ENCODE measurements at places on chromosomes 12 and 14. TPM values are rescaled to one million over a fixed set of nuclear protein-coding genes. Genes with fewer than 3 reads are reported as not detected.
A peak's percentile ranks its signal among the peaks of the same experiment; 100 is the strongest.

Gene RAD9B
- total RNA-seq, result 0.53 TPM

Gene KRT6C
- total RNA-seq, result not detected

Gene VWF
- total RNA-seq, result 0.23 TPM

Gene SDR9C7
- 0.17 TPM for total RNA-seq

Gene RD3L
- total RNA-seq, result not detected

Gene LAG3
- total RNA-seq, result 2.0 TPM

DNA sequence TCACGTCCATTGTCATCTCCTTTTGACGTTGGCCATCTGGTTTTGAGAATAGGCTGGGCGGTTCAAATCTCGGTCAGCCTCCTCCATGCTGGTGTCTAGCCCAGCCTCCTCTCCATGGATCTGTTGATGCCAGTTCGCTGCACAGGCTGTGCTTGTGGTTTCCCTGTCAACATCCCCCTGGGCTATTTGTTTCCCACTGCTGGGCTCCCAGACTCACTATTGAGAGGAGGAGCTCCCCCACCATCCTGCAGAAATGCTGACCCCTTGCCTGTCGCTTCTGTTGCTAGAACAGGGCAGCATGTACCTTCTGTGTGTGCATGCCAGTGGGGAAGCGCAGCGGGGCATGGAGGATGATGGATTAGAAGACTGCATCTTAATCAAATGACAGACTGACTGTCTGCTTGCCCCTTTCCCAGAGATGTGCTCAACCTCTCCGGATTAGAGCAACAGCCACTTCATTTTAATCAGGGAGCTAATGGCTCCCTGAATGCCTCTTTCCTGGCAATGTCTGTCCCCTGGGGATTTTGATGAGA lies 170.5 kb downstream of the TSPAN9 start:
- no peak for DNase-seq
- H3K27ac ChIP-seq, result no peak overlapping the region
- no peaks in the 10 kb centered on the region for H3K4me1 ChIP-seq

DNA sequence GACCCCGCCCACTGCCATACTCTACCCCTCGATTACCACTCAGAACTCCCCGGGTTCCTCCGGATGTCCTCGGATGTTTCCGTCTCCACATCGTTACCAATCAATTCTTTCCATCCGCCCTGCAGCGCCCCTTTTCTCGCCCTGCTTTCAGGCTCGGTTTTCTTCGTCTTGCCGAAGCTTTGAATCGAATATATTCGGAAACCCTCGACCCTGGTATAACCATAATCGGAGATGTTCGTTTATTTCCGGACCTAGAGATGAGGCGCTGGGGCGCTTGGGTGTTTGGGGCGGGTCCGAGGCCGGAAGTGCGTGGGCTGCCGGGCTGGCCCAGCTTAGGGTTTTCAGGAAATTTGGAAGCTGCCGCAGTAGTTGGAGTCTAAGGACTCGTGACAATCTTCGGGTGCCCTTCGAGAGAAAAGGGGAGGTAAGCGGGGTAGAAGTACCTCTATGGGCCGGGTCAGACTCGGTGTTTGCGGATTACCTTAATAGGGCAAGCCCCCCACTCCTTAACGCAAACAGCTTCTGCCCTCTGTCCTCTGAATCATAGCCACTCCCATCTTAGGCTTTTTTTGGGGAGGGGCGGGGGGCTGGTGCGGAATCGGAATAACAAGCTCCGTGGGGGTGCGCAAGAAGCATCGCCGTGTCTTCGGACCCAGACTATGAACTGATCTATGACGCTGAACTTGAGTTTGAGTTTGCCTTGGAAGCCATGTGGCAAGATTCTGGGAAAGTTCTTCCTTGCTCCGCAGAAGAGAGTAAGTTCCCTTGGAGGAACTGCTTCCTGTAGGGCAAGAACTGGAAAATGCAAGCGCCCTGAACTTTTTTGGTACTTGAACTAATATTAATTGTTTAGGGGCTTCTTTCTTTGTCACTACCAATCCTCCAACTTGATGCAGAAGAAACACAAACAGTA lies at the start of gene C14orf119:
Gene C14orf119, plus strand, starts transcription at position 310 of the 913 bp plus-strand sequence. CDS start 2,154 bp downstream, outside the sequence.
- no peaks in the 10 kb centered on the region for H3K27me3 ChIP-seq
- peak within 1 kb of the TSS; percentile 99 for H3K27ac ChIP-seq
- H3K4me1 ChIP-seq, result peaks cover 17% of the 10 kb centered on the region
- H3K4me3 ChIP-seq, result peak within 1 kb of the TSS; percentile 93

DNA sequence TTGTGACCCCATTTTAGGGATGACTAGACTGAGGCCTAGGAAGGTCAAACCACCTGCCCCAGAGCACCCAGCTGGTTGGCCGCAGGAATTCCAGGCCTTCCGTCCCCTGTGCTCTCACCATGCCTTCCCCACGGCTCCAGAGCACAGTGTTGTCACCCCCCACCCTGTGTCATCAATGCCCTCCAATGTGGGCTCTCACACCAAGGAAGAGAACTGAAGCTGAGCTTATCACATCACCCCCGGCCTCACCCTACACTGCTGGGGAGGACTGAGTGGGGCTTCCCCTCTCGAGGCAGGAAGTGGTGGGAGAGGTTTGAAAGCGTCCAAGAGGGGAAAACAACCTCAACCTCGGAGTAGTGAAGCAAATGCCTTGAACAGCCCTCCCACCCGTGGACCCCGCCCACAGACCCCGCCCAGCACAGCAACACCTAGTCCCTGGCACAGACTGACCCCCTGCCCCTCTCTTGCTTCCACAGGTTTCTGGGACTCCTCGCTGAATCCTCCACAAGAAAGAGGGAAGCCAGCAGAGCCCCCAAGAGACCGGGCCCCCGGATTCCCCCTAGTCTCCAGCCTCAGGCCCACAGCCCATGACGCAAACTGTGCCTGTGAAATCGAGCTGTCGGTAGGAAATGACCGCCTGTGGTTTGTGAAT lies 97.2 kb downstream of the LGMN start:
- no peak overlapping the region for H3K27ac ChIP-seq
- H3K4me3 ChIP-seq, result no peak overlapping the region
- peaks cover 15% of the 10 kb centered on the region for H3K4me1 ChIP-seq
- no peak for DNase-seq
- H3K36me3 ChIP-seq, result no peaks in the 10 kb centered on the region

DNA sequence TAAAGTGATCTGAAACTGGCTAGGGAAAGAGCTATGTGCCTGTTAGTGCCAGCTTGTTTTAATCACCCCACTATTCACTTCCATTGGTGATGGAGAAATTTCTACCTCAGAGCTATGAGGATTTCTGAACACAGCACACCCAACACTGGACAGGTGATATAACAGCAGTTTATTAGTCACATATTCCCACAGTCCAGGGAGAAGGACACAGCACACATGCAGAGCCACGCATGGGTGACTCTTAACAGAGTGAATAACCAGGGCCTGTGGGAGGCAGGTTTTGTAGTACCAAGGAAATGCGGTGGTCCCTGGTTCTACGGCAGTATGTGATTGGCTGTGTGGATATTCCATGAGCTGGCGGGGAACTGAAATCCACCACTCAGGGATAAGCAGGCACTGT lies 455.1 kb downstream of the BTG1 start:
- H3K27me3 ChIP-seq, result no peaks in the 10 kb centered on the region

DNA sequence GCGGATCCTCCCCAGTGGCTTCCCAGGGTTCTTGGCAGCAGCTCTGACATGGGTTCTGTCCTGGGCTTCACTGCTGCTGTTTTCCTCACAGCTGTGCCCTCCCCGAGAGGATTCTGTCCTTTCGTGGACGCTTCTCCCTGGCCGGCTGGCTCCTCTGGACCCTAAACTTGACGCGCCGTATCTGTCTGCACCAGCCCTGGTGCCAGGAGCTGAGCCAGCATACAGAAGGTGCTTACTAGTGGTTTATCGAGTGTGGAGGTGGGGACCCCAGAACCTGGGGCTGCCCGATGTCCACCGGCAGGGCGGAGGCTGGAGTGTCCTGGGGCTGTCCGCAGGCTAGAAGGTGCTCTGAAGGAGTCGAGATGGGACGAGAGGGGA lies 17.2 kb downstream of the FBRSL1 start:
- DNase-seq, result no peak
- no peaks in the 10 kb centered on the region for H3K27me3 ChIP-seq
- H3K27ac ChIP-seq, result no peak overlapping the region

DNA sequence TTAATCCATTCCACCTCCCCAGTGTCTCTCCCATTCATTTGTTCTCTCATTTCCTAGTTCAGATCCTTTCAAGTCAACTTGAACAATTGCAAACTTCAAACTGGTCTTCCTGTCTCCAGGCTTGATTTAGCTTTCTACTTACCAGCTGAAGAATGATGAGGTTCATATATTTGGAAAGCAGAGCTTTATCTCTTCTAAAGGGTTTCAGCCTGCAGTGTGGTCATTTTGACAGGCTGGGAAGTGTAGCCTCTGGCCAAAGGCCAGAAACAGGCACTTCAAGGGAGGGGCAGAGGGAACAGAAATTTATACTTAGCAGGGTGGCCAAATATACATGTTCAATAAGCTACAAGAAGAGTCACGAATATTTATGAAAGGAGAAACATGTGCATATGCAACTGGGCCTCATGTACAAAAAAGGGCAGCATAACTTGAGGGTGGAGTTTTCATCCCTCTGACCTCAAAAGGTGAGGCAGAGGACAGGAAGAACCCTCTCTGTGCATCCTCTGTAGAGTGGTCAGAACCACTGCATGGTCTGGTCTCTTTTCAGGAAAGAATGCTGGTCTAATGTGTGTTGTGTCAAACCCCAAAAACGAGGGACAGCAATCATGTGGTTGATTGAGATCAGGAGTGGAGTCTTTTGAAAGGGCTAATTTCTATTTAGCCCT lies 34.0 kb upstream of the HECTD1 start:
- H3K27ac ChIP-seq, result no peak overlapping the region
- no peaks in the 10 kb centered on the region for H3K4me1 ChIP-seq
- H3K36me3 ChIP-seq, result no peaks in the 10 kb centered on the region
- no peak for DNase-seq
- no peaks in the 10 kb centered on the region for H3K27me3 ChIP-seq
- H3K4me3 ChIP-seq, result no peak overlapping the region

DNA sequence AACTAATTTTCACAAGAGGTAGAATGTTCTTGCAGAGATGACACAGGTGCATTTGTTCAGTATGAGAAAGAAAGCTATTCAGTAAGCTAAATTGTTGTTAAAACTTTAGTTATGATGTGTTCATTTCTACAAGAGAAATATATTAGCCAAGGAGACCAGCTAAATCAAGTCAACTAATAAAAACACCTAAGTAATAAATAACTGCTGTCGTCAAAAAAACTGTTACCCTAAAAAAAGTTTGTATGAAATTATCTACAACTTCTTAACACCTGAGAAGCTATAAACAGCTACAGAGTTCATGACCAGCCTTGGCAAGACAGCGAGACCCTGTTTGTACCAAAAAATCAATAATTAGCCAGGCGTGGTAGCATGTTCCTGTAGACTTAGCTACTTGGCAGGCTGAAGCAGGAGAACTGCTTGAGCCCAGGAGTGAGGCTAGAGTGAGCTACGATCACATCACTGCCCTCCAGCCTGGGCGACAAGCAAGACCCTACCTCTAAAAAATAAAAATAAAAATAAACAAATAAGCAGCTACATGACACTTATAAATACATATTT lies 67.6 kb upstream of the AP4S1 start:
- H3K36me3 ChIP-seq, result peaks cover 10% of the 10 kb centered on the region
- H3K27ac ChIP-seq, result no peak overlapping the region
- no peak overlapping the region for H3K4me3 ChIP-seq
- no peak for DNase-seq
- no peaks in the 10 kb centered on the region for H3K4me1 ChIP-seq

- peak; percentile 91 for DNase-seq
- no peaks in the 10 kb centered on the region for H3K36me3 ChIP-seq
- no peaks in the 10 kb centered on the region for H3K27me3 ChIP-seq
- peak overlapping the region; percentile 82 for H3K27ac ChIP-seq
Measured at GRCh38 chr12:91778938-91779400, 366.7 kb downstream of the BTG1 start.

GRCh38 chr14:49853572-49854375 lies 1.2 kb upstream of the NEMF start:
- peaks cover 15% of the 10 kb centered on the region for H3K36me3 ChIP-seq
- DNase-seq, result peak; percentile 64
- no peak overlapping the region for H3K27ac ChIP-seq
- no peaks in the 10 kb centered on the region for H3K27me3 ChIP-seq
- H3K4me3 ChIP-seq, result peak overlapping the region; percentile 14

DNA sequence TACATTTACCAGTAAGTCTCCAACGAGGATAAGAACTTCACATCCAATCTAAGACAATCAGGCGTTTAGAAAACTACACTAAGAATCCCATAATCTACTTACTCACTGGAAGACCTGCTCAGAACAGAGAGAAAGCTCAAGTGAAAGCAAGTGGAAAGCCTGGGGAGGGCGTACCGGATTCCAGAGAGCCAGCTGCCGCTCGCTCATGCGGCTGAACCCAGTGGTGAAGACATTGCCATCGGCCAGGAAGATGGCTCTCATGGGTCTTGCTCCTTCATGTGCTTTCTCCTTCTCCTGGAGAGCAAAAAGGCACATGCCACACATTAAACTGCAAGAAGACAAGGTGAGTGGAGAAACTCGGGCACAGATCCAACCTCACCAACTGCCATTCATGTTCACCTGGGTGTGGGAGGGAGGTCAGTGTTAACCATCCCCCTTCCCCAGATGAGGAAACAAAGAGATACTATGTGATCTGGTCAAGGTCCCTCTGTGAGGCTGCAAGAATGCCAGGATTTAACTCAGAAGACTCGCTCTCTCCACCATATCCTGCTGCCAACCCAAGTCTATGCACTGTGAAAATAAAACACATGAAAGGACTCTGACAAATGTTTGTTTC lies 23.5 kb upstream of the SELPLG start:
- peaks cover 10% of the 10 kb centered on the region for H3K4me1 ChIP-seq
- H3K27ac ChIP-seq, result no peak overlapping the region
- no peak overlapping the region for H3K4me3 ChIP-seq
- no peak for DNase-seq

GRCh38 chr12:43883748-43884147 lies 47.9 kb downstream of the TMEM117 start:
- H3K27me3 ChIP-seq, result no peaks in the 10 kb centered on the region
- no peaks in the 10 kb centered on the region for H3K36me3 ChIP-seq
- no peak overlapping the region for H3K27ac ChIP-seq

- H3K4me1 ChIP-seq, result no peaks in the 10 kb centered on the region
- H3K36me3 ChIP-seq, result no peaks in the 10 kb centered on the region
- H3K27me3 ChIP-seq, result no peaks in the 10 kb centered on the region
- H3K4me3 ChIP-seq, result no peak overlapping the region
- H3K27ac ChIP-seq, result no peak overlapping the region
Measured at GRCh38 chr14:104887623-104888488, 22.8 kb downstream of the CEP170B start.

DNA sequence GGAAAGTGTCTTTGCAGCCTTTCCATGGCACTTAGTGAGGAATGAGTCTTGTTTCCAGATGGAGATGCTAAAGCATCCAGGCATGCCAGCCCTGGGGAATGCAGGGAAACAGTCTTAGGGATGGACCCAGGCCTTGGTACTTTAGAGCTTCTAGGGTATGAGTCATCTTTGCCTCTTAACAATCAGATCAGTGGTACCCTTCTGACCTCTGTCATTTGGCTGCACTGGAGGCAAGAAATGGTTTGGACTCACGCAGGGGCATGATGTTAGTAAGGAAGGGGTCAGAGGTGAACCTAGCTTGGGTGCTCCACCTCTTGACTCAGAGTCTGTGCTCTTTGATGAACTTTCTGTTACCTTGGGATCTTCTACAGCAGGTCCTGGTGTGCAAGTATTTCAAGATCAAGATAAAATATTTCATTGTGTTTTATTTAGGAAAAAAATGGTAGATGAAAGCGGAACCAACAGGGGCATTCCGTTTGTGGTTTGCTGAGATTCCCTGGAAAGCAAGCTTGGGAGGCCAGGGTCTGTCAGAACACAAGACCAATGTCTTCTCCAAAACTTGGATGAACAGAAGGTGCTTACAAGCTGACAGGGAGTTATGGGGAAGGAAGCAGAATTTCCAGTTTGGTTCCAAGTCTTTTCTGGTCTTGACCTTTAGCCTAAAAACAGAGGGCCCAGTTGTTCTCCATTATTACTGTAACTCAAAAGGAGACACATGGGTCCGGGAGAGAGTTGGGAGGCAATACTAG lies 216.2 kb downstream of the ZFP36L1 start:
- H3K36me3 ChIP-seq, result no peaks in the 10 kb centered on the region
- no peak overlapping the region for H3K4me3 ChIP-seq
- H3K4me1 ChIP-seq, result peaks cover 29% of the 10 kb centered on the region
- peak; percentile 69 for DNase-seq
- peak overlapping the region; percentile 82 for H3K27ac ChIP-seq

Measured in astrocyte (in vitro differentiated cells and primary cell).